DMS153 (cell line): ENCODE measurements at places on chromosomes 7 and 10.

- DNase-seq, result no peak
These were observed 21.8 kb downstream of the AUTS2 start for GRCh38 chr7:69620063-69620462.

DNA sequence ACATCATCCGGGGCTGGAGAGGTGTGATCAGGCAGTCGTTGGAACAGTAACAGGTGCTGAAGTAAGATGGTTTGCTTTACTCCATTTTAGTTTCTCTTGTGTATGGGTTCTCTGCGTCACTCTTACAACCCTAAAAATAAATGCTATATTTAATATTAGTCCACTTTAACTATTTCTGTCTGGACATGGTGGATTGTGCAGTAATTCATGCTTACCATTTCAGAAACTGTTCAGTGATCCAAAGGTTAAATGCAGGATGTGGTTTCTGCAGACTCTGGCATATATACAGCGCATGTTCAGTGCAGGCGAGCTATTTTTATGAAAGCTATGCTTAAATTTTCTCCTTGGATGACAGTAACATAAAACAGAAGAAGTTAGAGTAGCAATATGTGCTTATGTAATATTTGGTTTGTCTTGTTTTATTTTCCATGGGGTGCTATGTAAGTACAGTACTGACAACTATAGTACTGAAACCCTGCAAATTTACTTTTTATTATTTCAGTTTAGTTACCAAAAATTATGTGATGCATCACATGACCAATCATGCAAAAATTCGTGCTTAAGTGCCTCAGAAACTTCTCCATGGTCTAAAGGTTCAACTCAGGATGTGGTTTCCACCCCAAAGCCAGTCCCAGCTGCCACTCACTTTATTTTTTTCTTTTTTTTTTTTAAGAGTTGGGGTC, 46.6 kb upstream of the GRID1 start:
- no peak for DNase-seq

DNA sequence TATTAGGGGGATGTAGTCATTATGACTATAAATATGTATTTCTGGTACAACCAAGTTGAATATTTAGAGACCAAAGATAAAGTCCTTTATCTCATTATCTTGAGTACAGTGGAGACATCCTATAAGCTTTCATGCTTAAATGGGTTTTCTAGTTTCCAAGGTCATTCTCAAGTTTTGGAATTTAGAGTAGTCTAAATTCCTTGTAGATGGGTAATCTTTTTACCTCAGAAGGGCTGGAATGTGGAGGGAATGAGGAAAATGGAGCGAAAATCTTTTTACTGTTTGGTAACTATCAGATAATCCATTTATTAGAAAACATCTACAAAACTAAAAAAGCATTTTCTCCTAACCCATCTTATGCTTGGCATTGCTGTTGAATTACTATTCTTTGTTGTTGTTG, 181.3 kb downstream of the RNF133 start:
- DNase-seq, result no peak

DNA sequence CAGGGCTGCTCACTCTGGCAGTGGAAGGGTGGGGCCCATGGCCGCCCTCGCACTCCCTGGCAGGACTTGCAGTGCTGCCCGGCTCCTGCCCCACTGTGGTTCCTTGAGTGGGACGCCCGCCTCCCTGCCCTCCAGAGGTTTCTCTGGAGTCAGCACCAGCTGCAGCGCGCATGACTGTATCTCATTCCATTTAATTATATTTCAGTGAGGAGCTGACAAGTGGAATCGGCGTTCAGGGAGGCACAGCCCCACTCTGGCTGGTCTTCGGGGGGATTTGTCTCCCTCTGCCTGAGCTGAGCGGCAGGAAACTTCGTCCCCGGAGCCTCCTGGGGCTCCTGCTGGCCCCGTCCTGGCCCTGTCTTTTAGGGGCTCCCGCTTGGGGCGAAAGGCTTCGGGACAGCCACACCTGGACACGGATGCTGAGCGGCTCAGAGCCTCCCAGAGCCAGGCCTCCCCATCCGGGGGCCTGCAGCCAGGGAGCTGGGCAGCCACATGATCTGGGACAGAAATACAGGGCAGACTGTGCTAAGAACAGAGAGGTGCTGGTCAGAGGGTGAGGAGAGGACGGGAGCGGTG, 75.3 kb upstream of the NKX6-2 start:
- no peak for DNase-seq

DNA sequence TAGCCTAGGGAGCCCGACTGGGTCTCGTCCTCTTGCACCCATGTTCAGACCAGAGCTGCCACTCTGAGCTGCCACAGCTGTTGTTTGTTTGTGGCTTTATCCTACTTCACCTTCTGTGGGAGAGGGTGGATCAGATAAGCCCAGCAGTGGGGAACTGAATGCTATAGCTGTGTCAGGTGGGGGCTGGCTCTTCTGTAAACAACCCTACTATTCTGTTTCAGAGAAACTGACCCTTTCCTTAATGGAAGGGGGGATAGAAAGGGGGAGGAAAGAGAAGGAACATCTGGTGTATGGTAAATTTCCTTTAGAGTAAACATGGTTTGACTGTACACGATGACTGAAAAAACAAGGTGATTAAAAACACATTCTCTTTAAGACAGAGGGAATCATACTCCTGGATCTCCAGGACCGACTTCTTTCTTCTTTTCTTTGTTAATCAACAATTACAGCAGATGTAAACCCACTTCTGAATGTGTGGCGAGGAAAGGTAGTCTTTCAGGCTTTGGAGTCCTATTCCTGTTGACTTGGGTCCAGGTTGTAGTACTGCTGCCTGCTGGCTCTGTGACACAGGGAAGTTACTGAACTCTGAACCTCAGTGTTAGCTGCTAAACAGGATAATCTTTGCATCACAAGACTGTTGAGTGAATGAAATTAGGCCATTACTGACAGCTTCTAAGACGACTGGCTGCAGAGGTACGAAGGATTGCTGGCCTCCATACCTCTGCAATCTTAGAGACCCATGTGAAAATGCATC, 6.0 kb downstream of the PRXL2A start:
- DNase-seq, result no peak

DNA sequence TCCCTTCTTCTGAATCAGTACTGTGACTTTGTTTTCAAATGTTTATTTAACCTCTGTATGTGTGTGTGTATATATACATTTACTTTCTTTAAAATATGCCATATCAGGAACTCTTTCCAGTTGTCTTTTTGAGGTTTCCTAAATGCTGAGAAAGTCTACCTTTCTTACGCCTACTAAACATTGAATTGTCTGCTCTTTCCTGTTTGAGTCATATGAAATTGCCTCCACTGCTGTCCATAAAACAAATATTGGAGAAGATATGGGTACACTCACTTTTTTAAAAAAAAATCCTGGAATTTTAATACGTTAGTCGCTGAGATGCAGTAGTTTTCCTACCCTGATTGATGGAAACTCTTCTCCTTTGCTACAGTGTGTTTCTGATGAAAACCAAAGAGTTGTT, 298.7 kb upstream of the TEX47 start:
- no peak for DNase-seq

DNA sequence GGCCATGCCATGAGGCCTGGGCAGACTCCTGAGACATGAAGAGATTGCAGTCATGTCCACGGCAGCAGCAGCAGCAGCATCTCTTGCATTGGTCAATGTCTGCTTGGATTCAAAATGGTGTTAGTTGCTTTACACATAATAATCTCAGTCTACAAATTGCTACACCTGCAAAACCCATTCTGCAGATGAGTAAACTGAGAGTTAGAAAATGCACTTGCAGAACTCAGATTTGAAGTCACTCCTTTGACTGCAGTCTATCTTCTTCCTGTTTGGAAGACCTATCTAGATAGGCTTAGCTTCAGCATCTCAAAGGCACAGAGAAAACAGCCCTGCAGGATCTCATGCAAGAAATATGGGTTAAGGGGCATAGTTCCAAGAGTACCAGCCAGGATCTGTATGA, 350.3 kb downstream of the TNS3 start:
- no peak for DNase-seq

GRCh38 chr7:157824819-157825121, 488.0 kb downstream of the DNAJB6 start:
- DNase-seq, result no peak

DNA sequence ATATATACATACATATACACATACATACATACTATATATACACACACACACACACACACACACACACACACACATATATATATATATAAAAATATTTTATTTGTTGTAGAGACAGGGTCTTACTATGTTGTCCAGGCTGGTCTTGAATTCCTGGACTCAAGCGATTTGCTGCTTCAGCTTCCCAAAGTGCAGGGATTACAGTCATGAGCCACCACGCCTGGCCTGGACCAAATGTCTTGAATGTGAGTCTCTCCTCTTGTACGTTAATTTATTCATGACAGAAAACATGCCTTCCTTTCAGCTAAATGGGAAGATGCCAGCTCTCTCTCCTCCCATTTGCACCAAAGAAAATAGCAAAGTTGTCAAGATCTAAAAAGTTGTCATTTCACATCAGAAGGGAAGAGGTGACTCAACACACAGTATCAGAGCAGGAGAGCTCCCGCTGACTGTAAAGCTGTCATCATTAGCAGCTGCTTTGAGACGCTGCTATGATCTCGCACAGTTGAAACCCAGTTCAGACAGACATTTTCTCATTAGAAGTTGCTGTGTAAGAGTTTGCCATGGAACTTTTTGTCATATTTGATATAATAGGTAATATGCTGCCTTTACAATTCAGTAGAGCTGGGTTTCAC, 224.3 kb downstream of the SFMBT2 start:
- DNase-seq, result no peak

DNA sequence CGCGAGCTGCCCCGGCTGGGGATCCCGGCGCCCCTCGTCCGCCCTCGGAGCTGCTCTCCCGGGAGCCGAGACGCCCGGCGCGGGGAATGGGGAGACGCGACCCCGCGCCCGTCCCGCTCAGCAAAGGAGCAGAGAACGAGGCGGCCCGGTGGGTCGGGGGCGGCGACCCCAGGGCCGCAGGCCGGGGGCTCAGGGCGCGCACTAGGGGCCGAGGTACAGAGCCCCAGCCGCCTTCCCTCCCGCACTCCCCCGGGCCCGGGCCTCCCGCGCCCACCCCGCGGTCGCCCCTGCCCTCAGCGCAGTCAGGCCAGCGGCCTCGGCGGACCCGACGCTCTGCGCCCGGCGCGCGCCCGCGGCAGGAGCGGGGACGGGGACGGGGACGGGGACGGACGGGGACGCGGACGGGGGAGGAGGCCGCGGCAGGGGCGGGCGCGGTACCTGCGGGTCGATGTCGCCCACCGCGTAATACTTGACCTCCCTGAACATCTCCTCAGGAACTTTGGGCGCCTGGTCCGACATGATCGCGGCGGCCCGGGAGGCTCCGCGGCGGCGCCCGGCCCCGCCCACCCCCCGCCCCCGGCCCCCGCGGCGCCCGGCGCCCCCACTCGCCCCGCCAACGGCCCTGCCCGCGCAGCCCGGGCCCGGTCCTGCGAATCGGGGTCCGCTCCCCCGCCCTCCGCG, 373 bp downstream of the PAXIP1 start:
- no peak for DNase-seq

GRCh38 chr10:30028006-30028737, 31.2 kb downstream of the JCAD start:
- no peak for DNase-seq

- no peak for DNase-seq
These were observed 78.3 kb downstream of the MMRN2 start for GRCh38 chr10:86878983-86879713.

DNA sequence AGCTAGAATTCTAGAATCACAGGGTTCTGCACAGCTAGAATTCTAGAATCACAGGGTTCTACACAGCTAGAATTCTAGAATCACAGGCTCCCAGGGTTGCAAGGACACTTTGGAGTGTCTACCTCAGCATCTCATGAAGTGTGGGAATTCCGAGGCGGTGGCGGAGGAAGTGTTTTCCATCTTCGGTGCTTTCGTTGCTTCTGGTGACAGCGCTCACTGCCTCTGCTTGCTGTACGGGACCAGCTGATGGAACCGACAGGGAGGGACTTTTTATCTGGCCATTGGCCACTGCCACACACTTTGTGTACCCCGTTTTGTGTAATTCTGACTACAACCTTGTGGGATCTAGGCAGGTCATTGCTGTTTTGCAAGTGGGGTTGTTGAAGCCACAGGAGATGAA, 29.5 kb downstream of the LHPP start:
- DNase-seq, result no peak

- DNase-seq, result no peak
These were observed 354.3 kb downstream of the CALN1 start for GRCh38 chr7:72057796-72058195.

- no peak for DNase-seq
These were observed 57.3 kb downstream of the COPG2 start for GRCh38 chr7:130611218-130611617.

DNA sequence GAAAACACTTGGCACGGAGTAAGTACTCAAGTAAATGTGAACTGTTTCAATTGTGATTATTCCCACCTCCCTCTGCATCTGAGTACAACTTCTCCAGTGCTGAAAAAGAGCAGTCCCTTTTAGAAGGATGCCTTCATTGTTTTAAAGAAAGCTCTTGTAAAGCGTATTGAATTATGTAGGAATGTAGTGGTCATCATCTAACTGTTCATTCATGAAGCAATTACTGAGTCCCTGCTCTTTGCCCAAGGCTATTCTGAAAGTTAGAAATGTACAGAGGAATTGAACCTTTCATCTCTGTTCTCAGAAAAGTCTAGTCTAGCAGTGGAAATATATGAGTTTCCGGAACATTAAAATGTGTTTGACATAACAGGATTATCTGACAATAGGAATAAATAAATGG, 127.8 kb downstream of the CACNB2 start:
- no peak for DNase-seq

GRCh38 chr10:5168897-5169420, 16.0 kb downstream of the AKR1C8 start:
- DNase-seq, result no peak

DNA sequence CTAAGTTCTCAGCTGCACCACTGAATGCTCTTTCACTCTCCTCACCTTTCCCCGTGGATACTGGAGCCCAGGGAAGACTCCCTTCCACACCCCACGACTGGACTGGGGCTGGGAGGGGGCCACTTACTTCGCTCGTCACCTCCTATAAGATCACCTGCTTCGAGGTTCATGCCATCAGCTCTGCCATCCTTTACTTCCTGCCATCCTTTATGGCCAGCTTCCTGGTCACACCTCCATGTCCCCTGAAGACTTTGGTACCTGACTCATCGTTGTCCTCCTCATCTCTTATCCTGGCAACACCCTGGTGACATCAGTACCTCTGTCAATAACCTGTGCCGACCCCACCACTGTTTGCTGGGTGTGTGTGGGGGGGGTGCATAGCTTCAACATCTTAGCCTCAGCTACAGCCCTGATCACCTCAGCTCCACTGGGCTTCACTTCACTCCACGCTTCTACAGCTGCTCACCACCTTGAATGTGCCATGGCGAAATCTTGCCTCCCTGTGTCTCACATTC, 8.7 kb upstream of the VDAC2 start:
- no peak for DNase-seq

GRCh38 chr7:5495581-5496375, 72.1 kb upstream of the TNRC18 start:
- DNase-seq, result no peak

GRCh38 chr10:73576178-73576889, 14.8 kb downstream of the USP54 start:
- no peak for DNase-seq

DNA sequence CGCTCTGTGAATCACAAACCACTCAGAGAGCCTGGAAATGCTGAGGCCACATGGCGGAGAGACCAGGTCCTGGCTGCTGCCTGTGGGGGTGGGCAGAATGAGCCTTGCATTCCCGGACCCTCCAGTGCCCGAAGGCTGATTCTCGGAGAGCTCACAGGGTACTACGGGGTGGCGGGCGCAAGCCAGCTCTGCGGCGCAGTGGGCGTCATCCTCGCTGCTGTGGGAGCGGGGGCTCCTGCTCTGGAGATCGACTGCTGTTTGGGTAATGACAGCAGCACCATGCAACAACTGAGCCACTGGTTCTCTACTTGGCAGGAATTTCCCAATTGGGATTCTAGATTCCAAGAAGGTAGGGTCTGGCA, 108.0 kb downstream of the PTPRN2 start:
- DNase-seq, result no peak
